ENCODE measurements at places on chromosomes 7 and 10.

- no peak for DNase-seq
Measured at GRCh38 chr7:44261240-44261639, 60.5 kb downstream of the YKT6 start.

DNA sequence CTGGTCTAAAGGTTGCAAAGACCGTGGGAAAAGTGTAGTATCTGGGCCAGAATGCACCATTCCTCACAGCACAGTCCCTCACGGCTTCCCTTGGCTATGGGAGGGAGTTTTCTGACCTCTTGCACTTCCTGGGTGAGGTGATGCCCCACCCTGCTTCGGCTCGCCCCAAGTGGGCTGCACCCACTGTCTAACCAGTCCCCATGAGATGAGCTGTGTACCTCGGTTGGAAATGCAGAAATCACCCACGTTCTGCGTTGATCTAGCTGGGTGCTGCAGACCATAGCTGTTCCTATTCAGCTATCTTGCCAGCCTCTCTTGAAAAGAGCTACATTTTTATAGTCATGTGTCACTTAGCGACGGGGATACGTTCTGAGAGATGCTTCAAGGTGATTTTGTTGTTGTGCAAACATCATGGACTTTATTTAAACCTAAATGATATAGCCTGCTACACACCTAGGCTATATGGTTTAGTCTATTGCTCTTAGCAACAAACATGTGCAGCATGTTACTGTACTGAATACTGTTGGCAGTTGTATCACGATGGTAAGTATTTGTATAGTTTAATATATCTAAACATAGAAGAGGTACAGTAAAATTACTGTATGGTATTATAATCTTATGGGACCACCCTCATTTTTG, 120.0 kb downstream of the PPP1R9A start:
- DNase-seq, result no peak

- DNase-seq, result no peak
Measured at GRCh38 chr10:94677691-94678090, 5.8 kb upstream of the CYP2C18 start.

- no peak for DNase-seq
Measured at GRCh38 chr7:105141068-105141467, 127.1 kb downstream of the KMT2E start.

DNA sequence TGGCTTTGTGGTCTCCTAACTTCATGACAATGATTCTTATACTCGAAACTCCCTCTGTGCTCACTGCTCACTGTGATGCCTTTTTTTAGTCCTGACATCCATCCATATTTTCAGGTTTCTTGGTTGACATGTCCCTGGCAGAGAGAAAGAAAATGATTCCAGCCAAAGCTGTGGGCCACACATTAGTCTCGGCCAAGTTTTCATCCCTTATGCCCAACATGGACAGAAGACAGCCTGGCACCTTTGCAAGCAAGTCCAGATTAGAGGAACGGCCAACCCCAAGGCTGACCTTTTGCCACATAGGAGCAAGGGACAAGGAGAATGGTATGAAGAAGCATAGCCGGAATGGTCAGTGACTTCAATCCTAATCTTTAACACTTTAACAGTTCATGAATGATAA, 8.7 kb upstream of the OPALIN start:
- DNase-seq, result no peak

DNA sequence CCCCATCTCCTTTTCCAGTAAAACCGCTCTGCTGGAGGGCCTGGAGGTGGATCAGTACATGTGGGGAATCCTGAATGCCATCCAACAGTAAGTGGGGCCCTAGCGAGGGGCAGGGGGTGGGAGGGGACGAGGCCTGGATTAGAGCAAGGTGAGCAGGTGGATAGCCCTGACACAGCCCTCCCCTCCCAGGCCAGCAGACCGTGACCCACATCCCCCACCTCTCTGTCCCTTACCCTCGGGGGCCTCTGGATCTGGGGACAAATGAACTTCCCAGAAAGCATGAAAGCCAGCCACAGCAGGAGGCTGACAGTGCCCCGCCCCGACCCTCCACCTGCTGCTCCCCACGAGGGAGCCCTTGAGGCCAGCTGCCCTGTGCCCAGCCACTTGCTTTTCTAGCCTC, 41.8 kb upstream of the PPIF start:
- no peak for DNase-seq

DNA sequence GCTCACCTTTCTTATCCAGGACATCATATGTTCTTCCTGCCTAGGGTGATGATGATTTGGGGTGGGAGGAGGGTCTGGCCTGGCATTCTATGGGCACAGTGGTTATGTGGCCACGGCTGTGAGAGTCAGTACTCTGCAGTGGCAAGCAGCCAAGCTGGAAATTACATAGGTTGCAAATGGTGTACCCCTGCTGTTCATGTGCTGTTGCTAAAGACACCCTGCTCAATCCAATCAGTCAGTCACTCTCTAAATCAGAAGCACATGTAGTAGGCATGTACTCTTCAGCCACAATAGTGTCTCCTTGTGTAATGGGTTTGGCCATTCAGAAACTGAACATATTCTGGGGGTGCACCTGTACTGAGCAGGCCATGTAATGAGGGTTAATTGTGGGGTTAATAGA, 449.1 kb upstream of the ANKRD30A start:
- no peak for DNase-seq

GRCh38 chr10:46321770-46322169, 35.0 kb downstream of the ANTXRL start:
- DNase-seq, result no peak

GRCh38 chr10:132601567-132601966, 64.0 kb downstream of the INPP5A start:
- no peak for DNase-seq

DNA sequence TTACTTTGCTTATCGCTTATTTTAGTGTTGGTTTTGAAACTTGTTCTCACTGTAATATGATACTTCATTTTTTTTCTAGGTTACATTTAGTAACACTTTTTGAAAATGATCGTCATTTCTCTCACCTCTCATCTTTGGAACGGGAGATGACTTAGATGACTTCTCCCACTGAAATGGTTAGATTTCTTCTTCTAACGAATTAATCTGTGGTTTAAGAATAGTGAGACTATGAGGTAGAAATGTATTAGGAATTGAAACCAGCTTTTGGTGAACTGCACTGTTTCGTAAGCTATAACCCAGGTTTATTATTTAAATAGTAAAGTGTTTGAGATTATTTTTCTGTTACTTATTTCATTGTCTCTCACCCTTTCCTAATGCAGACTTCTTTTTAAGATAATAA, 93.7 kb downstream of the PRR15 start:
- DNase-seq, result no peak

GRCh38 chr10:123427165-123427786, 238.9 kb upstream of the GPR26 start:
- no peak for DNase-seq

DNA sequence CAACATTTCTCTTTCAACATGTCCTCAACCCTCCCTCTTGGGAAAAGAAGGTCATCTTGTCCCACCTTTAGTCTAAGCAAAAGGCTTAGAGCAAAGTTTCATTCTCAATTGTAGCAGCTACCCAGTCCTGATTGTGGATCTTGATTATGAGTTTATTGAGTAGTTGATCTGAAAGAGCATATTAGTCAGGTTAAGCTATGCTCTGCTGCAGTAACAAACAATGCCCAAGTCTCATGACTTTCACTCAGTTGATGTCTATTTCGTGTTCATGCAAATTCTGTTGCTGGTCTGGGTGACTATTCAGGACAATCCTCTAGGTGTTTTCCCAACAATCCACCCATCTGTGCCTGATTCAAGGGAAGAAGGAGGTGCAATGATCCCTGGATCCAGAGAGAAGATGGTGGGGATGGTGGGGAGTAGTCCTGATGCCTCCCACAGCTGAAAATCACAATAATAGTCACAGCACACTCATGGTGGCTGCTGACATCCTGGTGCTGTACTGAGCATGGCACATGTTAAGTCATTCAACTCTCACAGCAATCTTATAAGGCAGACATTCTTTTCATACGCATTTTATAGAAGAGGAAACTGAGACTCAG, 54.7 kb downstream of the NPTX2 start:
- DNase-seq, result no peak

- no peak for DNase-seq
Measured at GRCh38 chr7:95687759-95688343, 84.5 kb upstream of the DYNC1I1 start.

DNA sequence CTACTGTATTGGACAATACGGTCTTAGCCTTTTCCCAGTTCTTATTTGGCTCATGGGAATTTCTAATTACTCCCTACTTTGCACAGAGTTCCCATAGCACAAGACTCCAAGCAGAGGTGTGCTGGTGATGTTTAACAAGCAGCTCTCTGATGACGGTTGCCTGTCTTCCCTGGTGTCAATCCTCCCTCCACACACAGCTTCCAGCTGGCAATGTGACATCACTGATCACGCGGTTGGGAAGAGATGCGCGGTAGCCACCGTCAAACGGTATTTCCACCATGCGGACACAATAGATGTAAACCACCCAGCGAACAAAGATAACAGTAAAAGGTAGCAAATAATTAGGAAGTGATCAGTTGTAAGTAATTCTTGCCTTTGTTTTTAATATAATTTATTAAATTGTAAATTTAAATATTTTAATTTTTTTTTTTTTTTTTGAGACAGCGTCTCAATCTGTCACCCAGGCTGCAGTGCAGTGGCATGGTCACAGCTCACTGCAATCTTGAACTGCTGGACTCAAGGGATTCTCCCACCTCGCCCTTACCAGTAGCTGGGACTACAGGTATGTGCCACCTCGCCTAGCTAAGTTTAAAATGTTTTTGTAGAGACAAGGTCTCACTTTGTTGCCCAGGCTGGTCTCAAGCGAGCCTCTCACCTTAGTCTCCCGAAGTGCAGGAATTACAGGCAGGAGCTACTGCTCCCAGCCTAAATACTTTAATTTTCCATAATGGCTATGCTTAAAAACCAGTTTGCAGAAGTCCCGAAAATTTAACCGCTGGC, 36.3 kb upstream of the IL15RA start:
- DNase-seq, result no peak

- DNase-seq, result no peak
Measured at GRCh38 chr7:33940503-33940902, 35.2 kb downstream of the BMPER start.

GRCh38 chr10:122267849-122268737, 3.0 kb upstream of the BTBD16 start:
- no peak for DNase-seq

GRCh38 chr7:70042533-70042932, 444.3 kb downstream of the AUTS2 start:
- no peak for DNase-seq

DNA sequence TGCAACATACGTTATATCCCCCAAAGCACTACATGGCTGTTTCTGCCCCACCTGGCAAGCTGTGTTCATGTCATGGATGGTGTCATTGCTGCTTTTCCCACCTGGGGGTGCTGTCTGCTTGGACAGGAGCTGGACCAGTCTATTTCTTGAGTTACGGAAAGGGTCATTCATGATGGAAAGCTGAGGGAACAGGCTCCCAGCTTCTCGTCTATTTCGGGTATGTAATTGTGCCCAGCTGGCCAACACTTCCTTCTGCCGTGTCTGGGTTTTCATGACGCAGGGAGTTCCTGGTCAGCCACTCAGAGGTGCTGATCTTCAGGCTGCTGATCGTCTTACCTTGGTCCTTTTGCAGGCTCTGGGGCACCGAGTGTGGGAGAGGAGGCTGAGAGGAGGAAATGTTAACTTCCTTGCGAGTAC, 8.6 kb downstream of the BTBD16 start:
- peak; percentile 22 for DNase-seq

DNA sequence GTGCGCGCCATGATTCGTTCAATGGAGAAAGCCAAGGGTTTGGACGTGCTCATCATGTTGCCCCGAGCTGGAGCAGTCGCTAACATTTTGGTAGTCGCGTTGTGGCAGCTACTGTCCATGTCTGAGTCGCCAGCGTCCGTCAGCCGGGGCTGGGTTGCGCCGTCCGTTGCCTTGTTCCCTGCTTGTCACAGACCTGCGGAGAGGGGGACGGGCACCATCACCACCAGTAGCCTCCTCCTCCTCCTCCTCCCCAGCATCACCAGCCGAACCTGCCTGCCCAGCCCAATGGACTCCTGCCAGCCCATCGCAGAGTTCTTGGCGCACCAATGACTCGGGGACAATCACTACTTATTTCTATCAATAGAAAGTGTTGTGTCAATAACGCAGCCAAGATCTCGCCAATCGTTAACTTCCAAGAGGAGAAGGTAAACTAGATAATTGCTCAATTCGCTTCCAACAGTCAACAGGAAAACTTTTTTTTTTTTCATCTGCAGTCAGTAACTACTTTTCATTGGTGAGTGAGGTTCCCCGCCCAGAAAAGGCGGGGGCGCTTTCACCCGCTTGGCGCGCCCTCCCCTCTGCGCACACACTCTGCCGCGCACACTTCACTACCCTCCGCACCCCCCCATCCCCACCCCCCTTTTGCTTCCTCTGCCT, at the start of gene FEZF1:
Gene FEZF1 (minus strand): TSS at position 432 of the 657 bp plus-strand sequence. CDS start 313 bp downstream, at position 119.
- DNase-seq, result no peak

GRCh38 chr7:105250239-105250638, 138.5 kb downstream of the SRPK2 start:
- no peak for DNase-seq

- DNase-seq, result no peak
Measured at GRCh38 chr7:143975617-143976016, 21.0 kb downstream of the OR2F1 start.

GRCh38 chr7:86814661-86815379, 171.1 kb downstream of the GRM3 start:
- peak; percentile 5 for DNase-seq

DNA sequence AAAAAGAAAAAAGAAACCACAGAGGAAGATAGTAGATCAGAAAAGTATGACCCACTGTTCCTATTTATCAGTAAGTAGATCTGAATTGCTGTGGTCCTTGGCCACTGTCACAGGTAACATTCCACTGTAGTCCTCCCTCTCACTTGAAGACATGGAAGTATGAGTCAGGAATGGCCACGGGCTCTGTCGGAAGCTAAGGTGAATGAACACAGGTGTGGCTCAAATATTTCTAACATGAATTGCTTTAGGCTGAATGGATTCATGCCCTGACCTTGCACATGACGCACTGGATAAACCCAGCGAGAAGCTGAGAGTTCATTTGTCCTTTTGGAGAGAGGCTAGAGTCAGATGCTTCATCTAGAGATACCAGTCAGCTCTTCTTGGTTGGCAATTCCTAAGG, 224.5 kb upstream of the SP8 start:
- DNase-seq, result no peak

DNA sequence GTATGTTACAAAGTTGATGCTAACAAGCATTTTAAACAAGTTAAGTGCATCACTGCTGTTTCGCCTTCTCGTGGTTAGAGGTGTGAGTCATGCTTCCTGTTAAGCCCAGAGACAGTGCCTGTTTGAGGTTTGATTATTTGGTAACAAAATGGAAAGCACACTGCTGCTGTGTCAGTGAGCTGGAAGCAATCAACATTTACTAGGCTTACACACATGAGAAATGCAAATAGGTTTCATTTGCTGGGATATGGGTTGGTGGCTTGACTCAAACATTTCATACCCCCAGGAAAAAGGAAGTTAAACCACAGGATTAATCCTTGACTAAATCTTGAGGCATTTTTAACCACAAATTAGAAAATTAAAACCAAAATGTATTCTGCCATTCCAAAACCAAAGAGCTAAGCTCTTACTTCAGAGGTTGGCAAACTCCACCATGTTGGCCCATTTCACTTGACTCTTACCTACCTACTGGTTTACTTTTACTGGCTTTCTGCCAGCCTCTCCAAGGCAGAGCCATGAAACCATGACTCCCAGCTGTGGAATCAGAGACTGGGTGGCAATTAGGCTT, 139.2 kb downstream of the ETV1 start:
- no peak for DNase-seq

- DNase-seq, result peak; percentile 68
Measured at GRCh38 chr10:96765406-96766240, 45.3 kb upstream of the PIK3AP1 start.
